Heart right ventricle (tissue), 16 donors: ENCODE measurements at places on chromosomes 7 and 10.
A peak's percentile ranks its signal among the peaks of the same experiment; 100 is the strongest.

DNA sequence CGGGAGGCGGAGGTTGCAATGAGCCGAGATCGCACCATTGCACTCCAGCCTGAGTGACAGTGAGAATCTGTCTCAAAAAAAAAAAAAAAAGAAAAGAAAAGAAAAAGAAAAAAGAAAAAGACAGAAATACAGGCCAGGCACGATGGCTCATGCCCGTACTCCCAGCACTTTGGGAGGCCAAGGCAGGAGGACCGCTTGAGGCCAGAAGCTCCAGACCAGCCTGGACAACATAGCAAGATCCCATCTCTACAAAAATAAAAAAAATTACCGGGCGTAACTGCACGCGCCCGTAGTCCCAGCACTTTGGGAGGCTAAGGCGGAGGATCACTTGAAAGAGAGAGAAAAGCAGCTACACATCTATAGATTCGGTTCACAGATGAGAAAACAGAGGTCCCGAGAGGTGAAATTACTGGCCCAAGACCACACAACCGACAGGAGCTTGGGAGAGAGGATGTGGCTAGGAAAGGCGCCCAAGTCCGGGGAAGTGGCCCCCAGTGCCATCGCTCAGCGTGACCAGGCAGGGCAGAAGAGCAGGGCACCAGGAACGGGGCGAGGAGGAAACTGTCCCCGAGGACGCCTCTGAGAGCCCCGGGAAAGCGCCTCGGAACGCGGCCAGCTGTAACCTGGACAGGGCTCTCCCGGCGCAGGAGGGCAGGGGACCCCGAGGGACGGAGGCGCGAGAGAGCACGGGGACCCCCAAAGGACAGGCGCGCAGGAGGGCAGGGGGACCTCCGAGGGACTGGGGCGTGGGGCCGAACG is 612 bp downstream of the SNX8 start:
- DNase-seq = no peak

GRCh38 chr10:72063703-72064391 is 24.5 kb downstream of the SPOCK2 start:
- no peak for DNase-seq

GRCh38 chr10:94402843-94403379 is 570 bp downstream of the TBC1D12 start:
- peak; percentile 38 for DNase-seq

- no peak for DNase-seq
These were observed 593.6 kb downstream of the DNAJB6 start for GRCh38 chr7:157930441-157930840.

DNA sequence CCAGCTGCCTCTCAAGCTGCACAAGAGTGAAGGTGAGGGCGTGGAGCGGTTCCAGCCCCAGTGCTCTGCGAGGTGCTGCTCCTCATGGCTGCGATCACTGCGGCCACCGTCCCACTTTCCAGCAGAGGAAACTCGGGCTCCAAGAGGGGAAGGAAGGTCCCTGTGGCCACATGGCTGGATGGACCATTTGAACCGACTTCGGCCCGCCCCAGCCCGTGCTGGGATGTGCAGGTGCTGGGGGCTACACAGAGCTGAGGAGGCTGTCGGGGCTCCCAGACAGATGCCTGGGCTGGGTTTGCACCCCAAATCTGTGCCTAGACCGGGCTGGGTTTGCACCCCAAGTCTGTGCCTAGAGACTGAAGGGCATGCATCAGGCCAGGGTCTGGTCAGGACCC is 186.6 kb downstream of the DNAJB6 start:
- DNase-seq = no peak
